ENCODE measurements at places on chromosomes 7 and 10.

DNA sequence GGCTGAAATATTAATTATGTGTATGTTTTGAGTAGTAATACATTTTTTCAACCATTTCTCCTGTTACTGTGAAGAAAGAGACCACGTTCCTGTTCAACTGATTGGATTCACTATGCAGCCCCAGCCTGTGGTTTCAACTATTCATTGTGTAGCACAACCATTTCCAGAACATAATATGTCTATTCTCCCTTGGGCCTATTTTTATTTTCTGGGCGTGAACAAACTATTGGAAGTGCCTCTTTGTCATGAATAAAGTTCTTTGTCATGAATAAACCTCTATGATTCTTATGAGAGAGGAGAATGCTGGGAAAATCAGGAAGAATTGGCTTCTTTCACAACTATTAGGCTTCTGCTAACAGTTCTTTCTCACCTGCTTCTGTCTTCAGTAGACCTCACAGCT is 152.4 kb downstream of the GNAT3 start:
- no peak for DNase-seq

DNA sequence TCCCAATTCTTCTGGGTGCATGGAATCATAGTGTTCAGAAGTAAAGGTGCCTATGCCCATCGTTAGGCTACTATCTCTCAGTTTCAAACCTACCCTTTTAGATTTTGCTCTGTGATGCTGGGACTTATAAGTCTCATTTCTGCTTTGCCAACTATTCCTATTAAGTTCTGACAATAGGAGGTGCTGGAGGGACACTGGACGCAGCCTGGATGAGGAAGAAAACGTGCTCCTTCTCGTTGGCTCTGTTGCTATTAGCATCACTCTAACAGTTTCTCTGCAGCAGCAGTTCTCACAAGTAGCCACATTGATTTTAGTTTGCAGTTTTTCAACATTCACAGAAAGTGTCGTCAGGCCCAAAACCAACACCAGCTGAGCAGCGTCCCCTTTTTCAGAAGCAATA is 72.4 kb downstream of the ABCC2 start:
- no peak for DNase-seq

- no peak for DNase-seq
These were observed 89.6 kb downstream of the ELAPOR2 start for GRCh38 chr7:86969865-86970264.

DNA sequence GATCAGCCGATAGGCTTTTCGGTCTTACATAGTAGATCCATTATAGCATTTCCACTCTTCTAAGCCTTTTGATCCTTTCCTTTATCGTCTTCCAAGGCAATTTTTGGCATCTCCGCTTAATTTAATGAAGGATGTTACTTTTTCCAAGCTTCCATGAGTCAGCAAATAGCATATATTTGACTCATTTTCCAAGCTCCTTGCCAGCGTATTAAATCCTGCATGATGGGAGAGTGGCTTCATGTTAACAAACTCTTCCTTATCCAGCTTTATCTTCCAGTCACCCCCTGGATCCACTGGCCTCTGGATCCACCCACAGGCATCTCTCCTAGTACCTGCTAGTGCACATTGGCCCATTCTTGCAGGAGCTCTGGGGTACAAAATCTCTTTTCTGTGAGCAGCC is 13.0 kb downstream of the OR9A2 start:
- no peak for DNase-seq

DNA sequence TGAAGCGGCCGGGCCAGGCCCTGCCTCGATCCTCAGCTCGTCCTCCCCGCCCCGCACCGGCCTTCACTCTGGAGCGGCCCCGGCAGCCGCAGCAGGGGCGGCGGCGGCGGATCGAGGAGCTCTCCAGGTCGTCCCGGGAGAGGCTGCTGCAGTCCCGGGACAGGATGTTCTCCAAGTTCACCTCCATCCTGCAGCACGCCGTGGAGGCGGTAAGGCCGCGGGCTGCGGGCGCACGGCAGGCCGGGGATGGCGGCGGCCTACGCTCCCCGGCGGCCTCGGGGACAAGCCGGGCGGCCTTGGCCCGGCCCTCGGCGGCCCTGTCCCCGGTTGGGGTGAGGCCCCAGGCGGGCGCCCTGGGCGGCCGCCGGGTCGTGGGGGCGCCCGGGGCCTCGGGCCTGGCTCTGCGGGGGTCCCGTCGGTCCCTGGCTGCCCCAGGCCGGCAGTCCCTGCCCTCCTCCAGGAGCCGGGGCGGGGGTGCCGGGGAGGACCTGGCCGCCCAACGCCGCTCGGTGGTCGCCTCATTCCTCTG is 399 bp downstream of the FHIP2A start:
- no peak for DNase-seq

DNA sequence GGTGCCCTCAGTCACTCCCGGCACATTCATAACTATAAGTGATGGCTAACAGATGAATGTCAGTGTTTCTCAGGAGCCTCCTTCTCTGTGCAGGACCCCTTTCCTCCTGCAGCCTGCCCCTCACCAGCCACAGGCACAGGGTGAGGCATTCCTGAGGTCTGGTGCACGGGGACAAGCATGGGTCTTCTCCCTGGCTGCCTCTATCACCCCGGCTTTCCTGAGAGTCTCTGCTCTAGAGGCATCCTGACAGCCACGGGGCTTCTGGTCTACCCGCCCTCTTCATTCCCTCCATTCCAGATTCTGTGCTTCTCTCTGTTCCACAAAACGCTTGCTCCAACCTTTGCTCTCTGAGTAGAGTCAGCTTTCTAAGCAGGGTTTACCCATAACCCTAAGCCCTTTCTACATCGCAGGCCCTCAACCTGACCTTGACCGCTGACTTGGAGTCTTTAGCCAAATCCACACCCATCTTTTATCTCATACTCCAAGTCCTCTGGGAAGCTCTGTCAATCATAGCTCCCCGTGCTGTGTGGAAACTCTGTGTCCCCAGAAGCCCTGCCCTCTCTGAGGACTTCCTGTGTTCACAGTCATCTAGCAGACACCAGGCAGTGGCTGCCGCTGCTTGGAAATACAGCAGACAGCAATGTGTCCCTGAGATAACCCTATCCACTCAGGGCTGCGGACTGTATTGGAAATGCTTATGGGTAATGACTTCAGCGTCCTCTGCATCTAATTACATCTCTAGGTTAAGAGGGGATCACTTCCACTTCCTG is 159.0 kb downstream of the SFMBT2 start:
- no peak for DNase-seq

DNA sequence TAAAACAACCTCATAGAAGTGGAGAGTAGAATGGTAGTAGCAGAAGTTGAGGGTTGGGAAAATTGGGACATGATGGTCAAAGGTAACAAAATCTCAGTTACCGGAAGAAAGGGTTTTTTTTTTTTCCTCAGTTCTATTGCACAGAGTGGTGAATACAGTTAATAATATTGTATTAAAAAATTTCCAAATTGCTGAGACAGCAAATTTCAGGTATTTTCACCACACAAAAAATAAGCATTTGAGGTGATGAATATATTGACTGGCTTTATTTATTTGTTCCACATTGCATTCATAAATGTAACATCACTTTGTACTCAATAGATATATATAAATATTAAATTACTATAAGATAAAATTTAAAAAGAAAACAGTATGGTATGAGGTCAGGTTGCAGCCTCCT is 373.8 kb downstream of the ETV1 start:
- DNase-seq = no peak

GRCh38 chr10:60827791-60828488 is 49.7 kb downstream of the CDK1 start:
- DNase-seq = no peak

DNA sequence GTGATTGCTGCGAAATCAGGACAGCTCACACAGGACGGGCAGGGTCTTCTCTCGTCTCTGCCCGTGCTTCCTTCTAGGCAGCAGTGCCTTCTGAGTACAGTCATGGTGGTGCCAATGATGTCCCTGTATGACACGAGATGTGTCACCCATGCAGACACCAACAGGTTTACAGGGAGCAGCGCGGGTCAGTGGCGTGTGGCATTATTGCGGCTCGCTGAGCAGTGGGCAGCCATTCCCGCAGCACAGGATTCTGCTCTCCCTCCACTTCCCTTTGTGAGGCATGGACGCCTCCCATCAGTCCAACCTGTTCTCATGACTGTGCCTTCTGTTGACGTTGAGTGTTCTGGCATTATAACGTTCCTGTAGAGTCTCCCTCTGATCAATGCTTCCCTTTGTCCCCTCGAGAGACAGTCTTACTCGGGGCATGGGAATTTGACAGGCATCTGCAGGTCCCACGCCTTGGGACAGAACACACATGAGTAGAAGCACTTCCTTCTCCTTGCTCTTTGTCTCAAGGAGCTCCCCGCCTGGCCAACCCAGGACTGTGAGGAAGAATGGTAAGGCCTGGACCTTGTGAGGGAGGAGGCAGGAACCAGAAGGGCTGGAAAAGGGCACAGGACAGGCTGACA is 219.5 kb downstream of the PAXIP1 start:
- no peak for DNase-seq
